ENCODE measurements at places on chromosomes 2 and 18. TPM values are rescaled to one million over a fixed set of nuclear protein-coding genes. Genes with fewer than 3 reads are reported as not detected.

DNA sequence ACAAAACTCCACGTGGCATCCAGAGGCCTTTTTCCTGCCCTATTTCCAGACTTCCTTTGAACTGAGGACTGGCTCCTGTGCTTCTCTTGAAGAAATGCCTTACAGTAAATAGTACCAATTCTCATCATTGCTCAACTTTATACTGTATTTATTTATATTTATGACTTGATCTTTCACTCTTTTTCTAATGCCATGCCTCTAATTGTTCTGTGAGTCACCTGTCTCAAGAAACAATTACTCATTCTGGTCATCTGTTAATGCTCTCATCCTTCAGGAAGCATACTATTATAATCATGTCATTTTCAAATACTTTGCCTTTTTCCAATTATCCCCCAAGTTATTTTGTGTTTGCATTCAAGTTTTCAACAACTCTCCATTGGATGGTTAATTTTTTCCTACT is 85.9 kb downstream of the DCDC2C start:
- no peak for DNase-seq

- no peak for DNase-seq
Observed at GRCh38 chr2:33115728-33116127, 169.0 kb downstream of the LTBP1 start.

DNA sequence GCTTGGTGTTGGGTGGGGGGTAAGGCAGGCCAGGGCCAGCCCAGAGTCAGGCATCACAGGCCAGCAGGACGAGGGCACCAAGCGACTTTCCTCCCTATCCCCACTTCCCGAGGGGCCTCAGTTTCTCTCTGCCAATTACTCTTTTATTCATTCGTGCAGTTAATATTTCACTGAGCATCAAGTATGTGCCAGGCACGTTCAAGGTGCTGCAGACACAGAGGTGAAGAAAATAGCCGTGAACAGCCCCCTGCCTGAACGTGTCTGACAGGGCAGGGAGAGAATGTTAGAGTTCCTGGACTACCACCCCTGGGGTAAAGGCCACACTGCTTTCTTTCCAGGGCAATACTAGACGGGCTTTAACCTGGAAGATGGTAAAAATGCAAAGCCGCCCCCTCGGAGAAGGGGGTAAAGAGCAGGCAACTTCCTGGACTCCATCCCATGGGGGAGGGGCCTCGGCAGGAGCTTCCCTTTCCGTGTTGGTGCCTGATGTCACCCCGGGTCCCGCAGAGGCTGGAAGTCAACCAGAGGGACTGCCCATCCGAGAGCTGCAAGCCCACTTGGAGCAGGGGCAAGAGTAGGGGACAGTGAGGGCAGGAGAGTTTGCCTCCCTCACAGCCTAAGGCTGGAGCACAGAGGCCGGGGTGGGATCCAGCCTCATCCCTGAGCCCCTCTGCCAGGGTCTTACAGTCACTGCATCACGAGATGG is 47.1 kb downstream of the CENPO start:
- no peak for DNase-seq

GRCh38 chr18:3281456-3282400 is 19.8 kb downstream of the MYL12B start:
- DNase-seq: no peak

GRCh38 chr2:953975-954686 is 3.5 kb downstream of the SNTG2 start:
- DNase-seq: no peak

GRCh38 chr2:24785671-24786321 is 7.4 kb downstream of the PTRHD1 start:
- DNase-seq: no peak

- DNase-seq: no peak
Observed at GRCh38 chr2:149143734-149144133, 105.2 kb downstream of the LYPD6B start.

GRCh38 chr2:239156516-239157265 is 244.1 kb downstream of the HDAC4 start:
- DNase-seq: peak; percentile 3

- no peak for DNase-seq
Observed at GRCh38 chr2:181725476-181725875, 45.2 kb upstream of the NEUROD1 start.

GRCh38 chr2:96884299-96885094 is 14.6 kb upstream of the SEMA4C start:
- no peak for DNase-seq

- no peak for DNase-seq
Observed at GRCh38 chr2:64785245-64785644, 131.5 kb upstream of the SERTAD2 start.

DNA sequence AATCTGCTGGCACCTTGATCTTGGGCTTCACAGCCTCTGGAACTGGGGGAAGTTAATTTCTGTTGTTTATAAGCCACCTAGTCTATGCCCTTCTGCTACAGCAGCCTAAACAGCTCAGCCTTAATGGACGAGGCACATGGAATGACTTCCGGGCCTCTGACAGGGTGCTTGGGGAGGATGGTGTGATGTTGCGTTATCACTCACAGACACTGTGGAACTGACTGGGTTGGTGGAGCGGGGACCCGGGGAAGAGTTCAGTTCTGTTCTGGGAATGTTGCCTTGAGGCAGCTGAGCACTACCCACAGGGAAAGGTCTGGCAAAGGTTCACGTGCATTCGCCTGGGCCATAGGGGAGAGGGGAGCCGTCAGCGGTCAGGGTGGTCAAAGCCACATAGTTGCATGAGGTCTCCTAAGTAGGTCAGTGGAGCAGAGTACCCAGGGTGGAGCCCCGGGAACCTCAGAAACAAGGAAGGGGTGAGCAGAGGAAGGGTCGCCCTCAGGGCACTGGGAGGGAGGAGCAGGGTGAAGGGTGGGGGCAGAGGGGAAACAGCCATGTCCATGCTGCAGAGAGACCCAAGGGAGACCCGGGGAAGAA is 36.2 kb downstream of the LRRFIP1 start:
- no peak for DNase-seq

The RGPD4 gene
- 0.05 TPM for total RNA-seq

The FSHR gene
- not detected for total RNA-seq

The RBKS gene
- total RNA-seq: 9.2 TPM

The ITGB6 gene
- total RNA-seq: not detected

The RAB17 gene
- not detected for total RNA-seq

The SNTG2 gene
- 0.67 TPM for total RNA-seq

Measured in activated CD4-positive, alpha-beta memory T cell treated with anti-CD3 and anti-CD28 coated beads for 36 hours (primary cell).